ENCODE measurements at places on chromosomes 7 and 10.
A peak's percentile ranks its signal among the peaks of the same experiment; 100 is the strongest.

DNA sequence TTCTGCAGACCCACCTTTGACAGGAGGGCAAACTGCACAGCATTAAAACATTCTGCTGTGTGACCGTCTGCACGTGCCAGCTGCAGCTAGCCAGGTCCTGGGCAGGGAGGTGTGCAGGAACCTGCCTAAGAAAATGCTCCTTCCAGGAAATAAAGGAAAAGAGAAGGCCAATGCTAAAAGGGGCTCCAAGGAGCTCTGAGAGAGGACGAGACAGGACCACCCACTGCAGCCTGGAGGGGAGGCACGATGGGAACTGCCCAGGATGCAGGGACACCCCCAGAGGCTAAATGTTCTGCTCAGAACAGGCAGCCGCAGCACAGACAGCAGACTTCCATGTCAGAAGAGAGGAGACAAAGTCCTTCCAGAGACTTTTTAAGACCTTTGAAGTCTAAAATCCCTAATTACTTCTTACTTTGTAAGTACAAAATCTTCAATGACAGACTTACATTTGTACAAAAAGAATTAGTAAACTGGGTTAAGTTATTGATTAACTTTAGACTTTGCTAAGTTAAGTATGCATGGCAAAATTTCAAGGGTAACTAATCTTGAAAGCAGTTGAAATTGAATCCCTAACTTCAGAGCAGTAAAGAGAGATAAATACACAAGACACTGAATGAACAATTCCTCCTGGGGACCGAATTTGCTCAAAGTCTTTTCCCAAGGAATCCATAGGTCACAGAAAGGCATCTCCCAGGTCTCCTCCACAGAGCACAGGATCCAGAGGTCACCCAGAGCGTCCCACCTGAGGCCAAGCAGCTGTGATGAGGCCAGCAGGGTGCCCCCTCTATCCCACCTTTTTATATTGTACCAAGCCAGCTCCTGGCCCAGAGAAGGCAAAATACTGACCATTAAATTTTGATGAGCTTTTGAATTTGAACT is 21.5 kb downstream of the HSPA12A start:
- no peak for DNase-seq

DNA sequence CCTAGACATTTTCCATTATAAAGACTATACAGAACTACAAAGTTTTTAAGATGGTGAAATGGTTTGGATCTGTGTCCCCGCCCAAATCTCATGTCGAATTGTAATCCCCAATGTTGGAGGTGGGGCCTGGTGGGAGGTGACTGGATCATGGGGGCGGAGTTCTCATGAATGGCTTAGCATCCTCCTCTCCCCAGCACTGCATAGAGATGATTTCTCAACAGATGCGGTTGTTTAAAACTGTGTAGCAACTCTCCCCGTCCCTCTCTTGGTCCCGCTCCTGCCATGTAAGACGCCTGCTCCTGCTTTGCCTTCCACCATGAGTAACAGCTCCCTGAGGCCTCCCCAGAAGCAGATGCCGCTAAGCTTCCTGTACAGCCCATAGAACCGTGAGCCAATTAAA is 1.6 kb downstream of the FAM133B start:
- no peak for DNase-seq

DNA sequence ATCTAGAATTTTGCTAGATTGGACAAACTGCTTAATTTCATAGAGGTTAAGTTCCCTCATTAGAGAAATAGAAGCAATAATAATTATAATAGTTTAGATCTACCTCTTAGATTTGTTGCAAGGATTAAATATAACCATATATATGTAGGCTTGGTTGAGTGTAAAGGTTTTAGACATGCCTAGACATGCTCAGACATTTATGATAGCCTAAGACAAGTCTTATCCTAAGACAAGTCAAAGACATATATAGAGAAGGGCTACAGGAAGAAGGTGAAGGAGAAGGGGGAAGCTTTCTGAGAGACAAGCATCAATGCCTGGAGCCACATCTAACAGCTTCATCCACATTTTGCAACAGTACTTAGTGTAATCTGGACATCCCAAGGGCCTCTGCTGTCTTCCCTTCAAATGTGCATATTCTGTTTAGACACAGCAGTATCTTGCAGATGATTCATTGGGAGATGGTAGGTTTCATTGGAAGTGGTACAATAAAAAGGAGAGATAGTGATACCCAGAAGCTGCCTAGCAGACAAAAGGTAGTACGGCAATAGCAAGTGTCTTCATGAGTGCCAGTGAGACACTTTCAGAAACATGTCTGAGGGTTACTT is 146.5 kb downstream of the HGF start:
- DNase-seq = no peak

DNA sequence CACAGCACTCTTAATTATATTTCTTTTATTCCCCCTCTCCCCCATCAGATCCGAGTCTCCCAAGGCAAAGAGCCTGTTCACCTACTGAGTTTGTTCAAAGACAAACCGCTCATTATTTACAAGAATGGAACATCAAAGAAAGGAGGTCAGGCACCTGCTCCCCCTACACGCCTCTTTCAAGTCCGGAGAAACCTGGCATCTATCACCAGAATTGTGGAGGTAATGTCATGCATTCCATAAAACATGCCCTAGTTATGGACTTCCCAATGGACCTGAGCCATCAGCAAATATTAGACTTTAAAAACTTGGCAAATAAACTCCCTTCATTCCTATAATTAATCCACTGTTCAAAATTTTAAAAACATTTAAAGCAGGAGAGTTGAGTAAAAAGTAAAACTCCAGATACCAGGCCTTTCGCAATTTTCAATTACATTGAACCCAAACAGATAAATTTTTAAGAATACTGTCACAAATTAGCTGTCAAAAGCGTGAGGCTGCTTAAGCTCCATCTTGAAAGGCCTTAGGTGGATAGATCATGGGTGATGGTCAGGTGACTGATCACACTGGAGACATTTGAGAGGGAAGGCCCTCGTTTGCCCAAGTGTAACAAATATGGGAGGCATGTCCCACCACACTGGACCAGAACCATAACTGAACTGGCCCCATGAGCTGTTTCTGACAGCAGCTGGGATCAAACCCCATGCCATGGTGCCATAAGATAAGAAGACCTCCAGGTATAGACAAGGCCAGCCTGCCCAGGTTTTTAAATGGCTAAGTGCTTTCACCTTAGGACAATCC is 46.9 kb upstream of the ARL4A start:
- no peak for DNase-seq

- DNase-seq = no peak
Observed at GRCh38 chr7:118418433-118418832, 193.9 kb downstream of the ANKRD7 start.

DNA sequence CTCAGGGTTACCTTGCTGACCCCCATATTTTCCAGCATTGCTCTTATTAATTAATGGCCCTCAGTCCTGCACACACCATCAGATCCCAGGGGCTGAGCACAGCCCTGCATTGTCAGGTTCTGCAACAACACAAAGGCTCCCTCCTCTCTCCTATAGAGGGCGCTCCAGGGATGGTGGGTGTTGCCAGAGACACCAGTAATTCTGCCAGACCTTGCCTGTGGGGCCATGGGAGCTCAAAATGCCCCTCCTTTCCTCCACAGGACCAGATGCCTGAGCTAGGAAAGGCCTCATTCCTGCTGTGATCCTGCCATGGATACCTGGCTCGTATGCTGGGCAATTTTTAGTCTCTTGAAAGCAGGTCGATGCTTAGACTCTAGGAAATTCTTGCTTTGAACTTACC is 42.8 kb upstream of the PRSS58 start:
- DNase-seq = no peak

GRCh38 chr7:95590387-95591248 is 5.7 kb downstream of the PDK4 start:
- DNase-seq = no peak

GRCh38 chr10:30587522-30588031 is 42.0 kb downstream of the LYZL2 start:
- DNase-seq = no peak

DNA sequence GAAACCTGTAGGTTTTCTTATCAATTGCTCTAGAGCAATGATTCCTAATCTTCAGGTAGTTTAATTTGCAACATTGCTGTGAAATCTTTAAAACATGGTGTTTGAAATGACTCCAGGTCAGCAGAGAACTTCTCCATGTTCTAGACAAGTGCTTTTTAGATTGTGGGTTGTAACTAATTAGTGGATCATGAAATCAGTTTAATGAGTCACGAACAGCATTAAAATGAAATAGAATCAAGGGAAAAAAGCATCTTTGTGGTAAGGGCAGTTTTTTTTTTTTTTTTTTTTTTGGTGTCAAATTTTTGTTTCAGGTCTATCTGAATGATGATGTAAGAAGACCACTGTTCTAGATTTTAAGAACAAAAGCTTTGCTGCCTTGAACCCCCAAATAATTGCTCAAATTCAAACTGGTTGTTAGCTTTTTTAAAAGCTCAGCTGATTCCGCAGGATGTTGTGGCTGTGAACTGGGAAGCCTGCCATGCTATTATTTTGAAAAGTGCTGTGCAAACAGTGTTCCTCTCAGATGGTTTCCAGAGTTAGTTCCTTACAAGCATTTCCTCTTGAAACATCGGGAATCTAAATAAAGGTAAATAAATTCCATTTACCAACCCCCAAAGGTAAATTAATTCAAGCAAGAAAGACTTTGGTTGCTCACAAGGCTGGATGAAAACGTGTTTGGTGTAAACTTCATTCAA is 13.1 kb upstream of the PDK4 start:
- DNase-seq = no peak

- no peak for DNase-seq
Observed at GRCh38 chr7:41688012-41688625, 14.8 kb downstream of the INHBA start.

DNA sequence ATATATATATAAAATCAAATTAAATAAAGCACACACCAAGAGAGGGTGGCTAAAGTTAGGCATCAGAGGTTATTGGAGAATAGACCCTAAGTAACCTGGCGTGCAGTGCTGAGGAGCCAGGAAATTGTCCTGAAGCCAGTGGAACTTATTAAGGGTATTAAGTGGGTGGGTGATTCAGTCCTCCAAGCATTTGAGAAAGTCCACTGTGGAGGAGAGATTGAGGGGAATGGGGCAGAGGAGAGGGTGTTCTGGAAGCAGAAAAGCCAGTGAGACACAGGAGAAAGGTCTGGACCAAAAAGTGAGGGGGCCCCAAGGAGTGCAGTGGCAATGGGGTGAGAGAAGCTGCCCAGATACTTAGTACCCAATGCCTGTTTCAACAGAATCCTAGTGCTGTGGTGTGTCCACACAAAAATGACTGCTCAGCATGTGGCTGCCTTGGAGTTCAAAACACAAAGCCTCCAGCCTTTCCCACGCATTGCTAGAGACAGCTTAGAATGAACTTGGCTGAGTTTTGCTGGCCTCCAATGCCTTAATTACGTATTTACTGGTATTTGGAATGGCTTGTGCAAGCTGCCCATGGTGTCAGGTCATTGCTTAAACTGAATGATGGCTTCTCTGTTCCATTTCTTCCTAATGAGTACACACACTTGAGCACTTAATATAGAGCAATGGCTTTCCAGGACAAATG is 44.9 kb upstream of the CHST15 start:
- no peak for DNase-seq

DNA sequence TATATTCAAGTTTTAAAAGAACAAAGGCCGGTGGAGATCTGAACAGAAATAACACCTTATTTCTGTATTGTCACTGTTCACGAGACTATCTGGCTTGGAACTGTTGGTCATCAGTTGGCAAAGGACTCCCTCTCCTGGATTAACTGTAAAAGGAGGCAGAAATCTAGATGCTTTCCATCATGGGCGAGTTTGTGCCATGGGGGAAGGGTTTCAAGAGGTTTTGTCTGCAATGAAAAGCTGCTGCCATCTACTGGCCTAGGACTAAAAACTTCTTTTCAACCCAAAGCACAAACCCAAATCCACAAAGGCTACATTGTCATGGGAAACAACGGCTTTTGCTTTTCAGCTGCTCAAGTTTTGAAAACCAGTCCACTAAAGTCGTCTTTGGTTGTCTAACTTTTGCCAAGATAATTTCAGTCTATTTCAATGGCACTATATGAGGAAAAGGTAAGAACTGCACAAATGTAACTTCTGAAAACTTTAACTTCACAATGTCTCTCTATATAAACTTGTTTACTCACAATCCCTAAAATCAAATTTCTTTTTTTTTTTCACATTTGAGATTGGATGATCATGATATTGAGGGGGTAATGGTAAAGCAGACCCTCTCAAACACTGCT is 196.8 kb downstream of the SKAP2 start:
- DNase-seq = peak; percentile 4

- no peak for DNase-seq
Observed at GRCh38 chr7:24773646-24774045, 16.4 kb upstream of the GSDME start.

DNA sequence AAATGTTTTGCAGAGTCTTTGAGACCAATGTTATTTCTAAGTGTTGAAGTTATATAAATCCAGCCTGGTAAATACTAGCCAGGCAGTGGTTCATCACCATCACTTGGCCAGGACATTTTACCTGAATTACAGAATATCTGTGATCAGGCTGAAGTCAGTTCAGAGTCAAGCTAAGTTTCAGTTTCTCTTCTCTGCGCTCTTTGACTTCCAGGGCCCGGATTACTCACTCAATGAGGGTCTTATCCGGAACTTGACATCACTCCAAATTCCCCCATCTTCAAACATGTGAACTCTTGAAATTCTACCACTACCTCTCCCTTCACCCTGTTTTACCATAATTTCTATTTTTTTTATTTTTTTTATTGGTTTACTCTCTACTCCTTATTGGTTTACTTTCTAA is 36.6 kb upstream of the CCAR1 start:
- DNase-seq = no peak

GRCh38 chr10:124683814-124684213 is 60.4 kb downstream of the FAM53B start:
- no peak for DNase-seq

GRCh38 chr10:14253711-14254110 is 77.0 kb downstream of the FRMD4A start:
- DNase-seq = no peak
